ENCODE measurements at places on chromosomes 13 and 19.

- DNase-seq: no peak
These were observed 134.0 kb downstream of the COG6 start for GRCh38 chr13:39789451-39789850.

- DNase-seq: no peak
These were observed at the start of gene MISP3 for GRCh38 chr19:14072535-14073260. Gene MISP3 (plus strand): TSS chr19:14072786. CDS start chr19:14073310, 524 bp downstream.

GRCh38 chr13:25910991-25911419 lies 140.8 kb downstream of the SHISA2 start:
- DNase-seq: no peak

GRCh38 chr19:40371802-40372122 lies 18.2 kb downstream of the HIPK4 start:
- no peak for DNase-seq

DNA sequence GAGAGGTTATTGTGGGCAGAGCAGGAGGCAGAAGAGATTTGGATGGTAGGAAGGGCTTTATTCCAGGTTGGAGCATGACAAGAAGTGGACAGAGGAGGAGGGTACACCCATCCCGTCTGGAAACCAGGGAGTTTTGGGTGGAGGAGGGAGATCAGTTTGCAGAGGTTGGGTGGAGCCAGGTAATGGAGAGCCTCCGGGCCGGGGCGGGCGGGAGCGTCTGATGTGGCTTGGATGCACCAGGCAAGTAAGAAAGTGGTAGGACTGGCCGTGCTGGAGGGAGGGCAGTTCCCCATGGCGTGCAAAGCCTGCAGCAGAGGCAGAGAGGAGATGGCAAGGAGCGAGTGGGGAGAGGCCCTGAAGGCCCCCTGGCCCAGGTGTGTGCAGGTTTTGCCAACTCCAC lies 10.9 kb downstream of the IGFLR1 start:
- no peak for DNase-seq

DNA sequence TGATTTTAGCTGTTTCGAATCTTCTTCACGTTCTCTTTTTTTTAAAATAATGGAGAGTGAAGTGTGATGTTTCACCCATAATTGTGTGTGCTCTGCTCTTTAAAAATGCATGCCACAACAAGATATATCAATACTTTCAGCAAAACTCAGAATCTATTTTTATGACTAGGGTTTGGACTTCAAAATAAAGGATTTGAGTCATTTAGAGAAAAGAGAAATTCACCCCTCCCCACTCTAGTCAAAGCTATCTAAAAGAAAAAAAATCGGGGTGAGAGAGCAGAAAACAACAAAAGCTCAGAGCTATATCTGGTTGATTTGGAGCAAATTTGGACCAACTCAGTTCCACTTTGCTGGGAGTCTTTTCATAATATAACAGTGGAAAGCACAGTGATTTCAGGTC lies 244.5 kb downstream of the DNAJC15 start:
- no peak for DNase-seq

DNA sequence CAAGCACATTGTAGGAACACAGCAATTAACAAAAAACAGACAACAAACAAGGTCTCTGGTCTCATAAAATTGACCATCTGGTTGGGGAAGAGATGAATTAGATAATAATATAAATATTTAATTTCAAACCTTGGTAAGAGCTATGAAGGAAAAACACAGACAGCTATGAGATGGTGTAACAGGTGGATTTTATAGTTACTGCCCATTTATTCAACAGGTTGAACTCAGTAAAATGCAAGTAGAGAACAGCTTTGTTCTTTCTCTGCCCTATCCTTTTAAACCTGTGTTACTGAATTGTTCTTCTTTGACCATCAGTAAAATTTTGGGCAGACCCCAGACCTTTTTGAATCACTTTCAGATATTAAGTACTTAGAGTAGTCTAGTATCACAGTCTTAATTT lies 77.6 kb upstream of the FAM216B start:
- no peak for DNase-seq

DNA sequence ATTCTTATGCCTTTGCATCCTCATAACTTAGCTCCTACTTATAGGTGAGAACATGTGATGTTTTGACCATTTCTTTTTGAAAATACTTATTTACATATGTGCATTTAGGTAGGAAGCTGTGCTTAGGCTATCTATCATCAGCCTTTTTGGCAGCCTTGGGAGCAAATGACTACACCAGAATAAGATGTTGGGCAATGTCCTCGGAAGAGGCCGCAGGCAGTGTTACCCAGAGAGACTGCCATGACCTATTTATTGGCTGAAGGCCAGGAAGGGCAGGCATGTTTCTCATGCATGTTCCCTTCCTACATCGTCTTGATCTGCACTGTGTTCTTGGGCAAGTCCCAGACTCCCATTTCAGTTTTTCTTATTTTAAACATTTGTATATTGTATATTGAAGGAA lies 122.3 kb downstream of the B3GLCT start:
- DNase-seq: no peak

DNA sequence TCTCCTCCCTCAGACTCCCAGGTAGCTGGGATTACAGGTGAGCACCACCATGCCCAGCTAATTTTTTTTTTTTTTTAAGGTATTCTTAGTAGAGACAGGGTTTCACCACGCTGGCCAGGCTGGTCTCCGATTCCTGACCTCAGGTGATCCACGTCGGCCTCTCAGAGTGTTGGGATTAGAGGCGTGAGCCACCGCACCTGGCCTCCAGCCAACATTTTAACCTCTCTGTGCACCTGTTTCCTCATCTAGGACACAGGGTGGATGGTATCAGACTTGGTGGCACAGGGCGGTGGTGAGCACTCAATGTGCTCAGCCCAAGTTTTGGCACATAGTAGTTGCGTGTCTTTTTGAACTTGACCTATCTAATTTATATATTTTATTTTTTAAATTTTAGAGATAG lies 12.5 kb downstream of the APBA3 start:
- no peak for DNase-seq

DNA sequence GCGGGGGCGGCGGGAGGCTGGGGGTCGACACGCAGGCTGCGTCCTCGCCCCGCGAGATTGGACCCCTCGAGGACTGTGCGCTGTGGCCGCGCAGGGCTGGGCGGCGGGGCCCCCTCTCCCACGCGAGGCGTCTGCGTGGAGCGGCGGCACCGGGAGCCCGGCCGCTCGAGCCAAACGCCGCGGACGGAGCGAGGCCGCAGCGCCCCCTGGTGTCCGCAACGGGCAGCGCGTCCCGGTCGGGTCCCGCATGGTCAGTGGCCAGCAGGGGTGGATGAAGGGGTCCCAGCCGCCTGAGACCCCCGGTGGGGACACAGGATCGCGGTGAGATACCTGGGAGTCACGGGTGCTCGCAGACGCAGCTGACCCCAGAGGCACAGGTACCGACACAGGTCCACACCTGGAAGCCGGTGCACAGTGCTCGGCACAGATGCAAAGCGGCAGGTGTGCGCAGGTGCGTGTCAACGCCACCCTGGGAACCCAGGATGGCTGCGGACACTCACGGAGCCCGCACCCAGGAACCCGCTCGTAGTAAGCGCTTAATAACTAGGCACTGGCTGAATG lies 2.1 kb upstream of the CIRBP start:
- DNase-seq: peak; percentile 41

- peak; percentile 79 for DNase-seq
These were observed 179.8 kb upstream of the RFC3 start for GRCh38 chr13:33637978-33638743.

GRCh38 chr13:100522618-100523309 lies 65.8 kb downstream of the GGACT start:
- DNase-seq: no peak

DNA sequence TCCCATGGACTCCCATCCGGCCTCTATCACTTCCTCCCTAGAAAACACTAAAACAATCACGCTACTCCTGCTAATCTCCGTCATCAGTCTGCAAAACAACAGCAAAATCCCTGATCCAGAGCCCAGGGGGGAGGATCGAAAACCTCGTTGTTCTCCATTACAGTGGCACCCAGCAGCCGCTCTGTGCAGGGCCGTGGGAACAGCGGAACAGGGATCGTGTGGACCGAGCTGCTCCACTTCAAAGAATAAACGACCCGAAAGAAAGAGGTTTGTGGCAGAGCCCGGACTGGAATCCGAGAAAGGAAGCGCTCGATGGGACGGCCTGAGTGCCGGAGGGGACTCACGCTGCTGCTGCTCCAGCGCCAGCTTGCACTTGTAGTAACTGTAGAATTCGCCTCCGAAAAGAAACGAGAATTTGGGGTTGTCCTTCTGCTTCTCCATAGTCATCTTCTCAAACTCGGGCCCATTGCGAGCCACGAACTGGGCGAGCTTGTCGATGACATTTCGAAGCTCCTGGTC lies 652 bp downstream of the CHERP start:
- peak; percentile 14 for DNase-seq

DNA sequence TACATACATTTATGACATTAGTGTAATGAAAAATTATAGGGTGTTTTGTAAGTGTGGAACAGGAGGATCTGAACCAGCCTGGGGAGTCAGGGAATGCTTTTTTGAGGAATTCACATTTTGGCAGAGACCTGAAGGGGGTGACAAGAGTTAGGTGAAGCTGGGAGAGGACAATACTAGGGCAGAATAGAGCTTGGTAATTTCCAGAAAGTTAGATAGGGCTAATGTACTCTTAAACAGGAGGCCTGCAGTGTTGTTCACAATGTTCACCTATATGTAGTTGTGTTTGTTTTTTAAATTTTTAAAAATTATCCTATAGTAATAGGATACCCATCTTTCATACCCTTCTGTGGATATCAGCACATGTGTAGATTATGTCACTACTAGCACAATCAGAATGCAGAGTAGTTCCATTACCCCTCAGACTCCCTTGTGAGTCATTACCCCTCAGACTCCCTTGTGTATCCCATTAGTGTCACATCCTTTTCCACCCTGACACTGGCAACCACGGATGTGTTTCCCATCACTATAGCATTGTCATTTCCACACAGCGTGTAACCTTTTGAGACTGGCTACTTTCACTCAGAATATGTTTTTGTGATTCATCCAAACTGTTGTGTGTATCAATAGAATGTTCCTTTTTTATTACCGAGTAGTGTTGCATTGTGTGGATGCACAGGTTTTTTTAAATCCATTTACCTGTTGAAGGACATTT lies 43.1 kb downstream of the PCCA start:
- DNase-seq: peak; percentile 79

GRCh38 chr19:34678085-34678412 lies 571 bp downstream of the ZNF302 start:
- DNase-seq: no peak

DNA sequence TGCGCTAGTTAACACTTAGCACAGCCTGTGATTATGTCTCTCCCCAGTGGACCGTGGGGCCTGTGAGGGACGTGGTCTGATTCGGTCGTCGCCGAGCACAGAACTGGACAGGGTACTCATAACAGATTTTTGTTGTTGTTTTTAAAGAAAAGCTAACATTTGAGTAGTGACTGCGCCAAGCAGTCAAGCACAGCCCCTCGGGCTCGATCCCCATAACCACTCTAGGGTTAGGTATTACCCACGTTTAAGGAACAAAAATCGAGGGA lies 805 bp upstream of the PTOV1 start:
- DNase-seq: no peak

DNA sequence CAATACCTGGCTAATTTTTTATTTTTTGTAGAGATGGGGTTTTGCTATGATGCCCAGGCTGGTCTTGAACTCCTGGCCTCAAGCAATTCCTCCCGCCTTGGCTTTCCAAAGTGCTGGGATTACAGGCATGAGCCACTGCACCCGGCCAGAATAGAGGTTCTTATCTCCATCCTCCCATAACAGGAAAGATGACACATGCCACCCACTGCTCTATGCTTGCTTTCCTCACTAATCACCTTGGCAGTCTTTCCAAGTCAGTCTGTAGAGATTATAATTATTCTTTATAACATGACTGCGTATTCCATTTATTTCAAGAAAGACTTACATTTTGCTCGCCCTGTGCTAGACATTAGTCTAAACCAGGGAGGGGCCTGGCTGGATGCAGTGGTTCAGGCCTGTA lies 6.7 kb downstream of the VAV1 start:
- DNase-seq: no peak

DNA sequence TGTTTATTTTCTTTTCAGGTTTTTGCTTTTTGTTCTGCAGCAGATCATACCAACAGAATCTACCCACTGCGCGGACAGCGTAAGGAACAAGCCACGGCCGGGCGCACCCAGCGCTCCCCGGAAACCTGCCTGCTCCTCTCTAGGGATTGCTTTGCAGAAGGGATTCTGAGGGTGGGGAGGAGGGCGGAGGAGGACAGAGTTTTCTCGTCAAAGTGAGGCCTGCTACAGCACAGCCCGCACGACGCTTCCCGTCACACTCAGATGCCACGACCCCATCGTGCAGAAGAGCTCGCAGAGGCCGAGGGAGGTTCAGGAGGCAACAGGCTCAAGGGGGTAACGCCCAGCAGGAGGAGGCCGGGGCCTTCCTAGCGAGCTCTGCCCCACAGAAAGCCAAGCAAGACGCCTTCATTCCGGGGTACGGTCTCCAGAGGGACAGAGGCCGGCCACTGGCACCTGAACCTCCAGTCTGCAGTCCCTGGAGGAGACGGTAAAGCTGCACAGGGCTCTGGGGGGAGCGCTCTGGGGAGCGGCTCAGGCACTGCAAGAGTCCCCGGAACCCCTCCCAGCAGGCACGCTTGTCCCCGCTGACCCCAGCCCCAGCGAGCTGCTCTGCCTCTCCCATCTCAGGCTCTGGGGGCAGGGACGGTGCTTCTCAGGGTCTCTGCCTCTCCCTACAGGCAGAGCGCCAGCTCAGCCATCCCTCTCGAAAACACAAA lies 6.9 kb downstream of the REXO1 start:
- DNase-seq: no peak

DNA sequence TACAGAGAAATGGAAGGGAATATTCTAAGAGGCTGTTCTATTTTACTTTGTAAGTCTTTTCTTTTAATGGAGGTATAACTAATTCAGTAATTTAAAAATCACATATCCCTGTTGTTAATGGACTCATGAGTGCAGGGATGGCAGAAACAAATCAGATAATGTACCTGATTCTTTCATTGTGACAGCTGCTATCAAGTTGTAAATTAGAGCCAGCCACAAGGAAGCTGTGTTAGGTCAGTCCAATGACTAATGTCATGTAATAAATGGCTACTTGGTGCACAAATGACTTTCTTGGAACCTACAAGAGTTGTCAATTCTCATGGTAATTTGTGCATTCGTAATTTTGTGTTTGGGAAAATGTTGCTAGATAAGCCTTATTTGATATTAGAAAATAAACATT lies 446.4 kb downstream of the DCT start:
- no peak for DNase-seq

GRCh38 chr13:111664696-111665095 lies 344.3 kb downstream of the TEX29 start:
- DNase-seq: no peak
